ENCODE measurements at places on chromosomes 13 and 19.

DNA sequence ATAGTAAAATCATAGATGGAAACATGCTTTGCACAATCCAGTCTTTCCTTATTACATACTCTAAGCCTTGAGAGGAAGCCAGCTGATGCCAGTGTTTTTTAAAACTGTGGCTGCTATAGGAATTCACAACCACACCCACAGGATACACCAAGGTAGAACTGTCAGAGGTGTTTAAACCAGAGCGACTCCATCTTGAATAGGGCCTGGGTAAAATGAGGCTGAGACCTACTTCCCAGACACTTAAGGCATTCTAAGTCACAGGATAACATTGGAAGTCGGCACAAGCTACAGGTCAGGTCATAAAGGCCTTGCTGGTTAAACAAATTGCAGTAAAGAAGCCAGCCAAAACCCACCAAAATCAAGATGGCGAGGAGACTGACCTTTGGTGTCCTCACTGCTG is 1.7 kb downstream of the SCGB2B2 start:
- DNase-seq = no peak

GRCh38 chr19:12994701-12995595 is at the start of gene NFIX:
TSS of gene NFIX (plus strand) at chr19:12995475. CDS start at chr19:12995838, 363 bp downstream.
- no peak for DNase-seq

GRCh38 chr19:1252821-1253513 is 4.6 kb downstream of the MIDN start:
- peak; percentile 92 for DNase-seq

- DNase-seq = peak; percentile 71
Measured at GRCh38 chr19:6736169-6736916, 1.0 kb downstream of the GPR108 start.

DNA sequence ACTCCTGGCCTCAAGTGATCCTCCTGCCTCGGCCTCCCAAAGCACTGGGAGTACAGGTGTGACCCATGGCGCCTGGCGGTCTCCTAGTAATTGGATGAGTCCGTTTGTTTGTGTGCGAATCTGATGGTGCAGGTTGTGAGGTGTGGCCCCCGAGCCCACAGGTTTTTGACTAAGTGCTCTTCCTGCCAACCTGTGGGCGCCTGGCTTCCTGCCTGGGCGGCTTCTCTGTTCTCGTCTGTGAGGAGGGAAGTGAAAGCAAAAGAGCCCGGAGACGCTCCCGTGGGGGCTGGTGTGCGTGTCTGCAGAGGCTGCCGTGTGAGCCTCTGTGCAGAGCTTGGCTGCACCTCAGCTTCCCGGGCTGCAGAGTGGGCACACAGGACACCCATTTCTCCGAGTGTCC is 10.0 kb downstream of the ARHGAP45 start:
- no peak for DNase-seq

- no peak for DNase-seq
Measured at GRCh38 chr19:48418317-48419064, 25.0 kb downstream of the GRIN2D start.

GRCh38 chr13:41370736-41371135 is 59.7 kb downstream of the NAA16 start:
- no peak for DNase-seq

- DNase-seq = no peak
Measured at GRCh38 chr13:34006011-34006410, 188.1 kb downstream of the RFC3 start.

GRCh38 chr19:12596927-12597548 is 13.6 kb downstream of the ZNF490 start:
- DNase-seq = peak; percentile 66

- no peak for DNase-seq
Measured at GRCh38 chr13:72530471-72530870, 197.0 kb downstream of the MZT1 start.

DNA sequence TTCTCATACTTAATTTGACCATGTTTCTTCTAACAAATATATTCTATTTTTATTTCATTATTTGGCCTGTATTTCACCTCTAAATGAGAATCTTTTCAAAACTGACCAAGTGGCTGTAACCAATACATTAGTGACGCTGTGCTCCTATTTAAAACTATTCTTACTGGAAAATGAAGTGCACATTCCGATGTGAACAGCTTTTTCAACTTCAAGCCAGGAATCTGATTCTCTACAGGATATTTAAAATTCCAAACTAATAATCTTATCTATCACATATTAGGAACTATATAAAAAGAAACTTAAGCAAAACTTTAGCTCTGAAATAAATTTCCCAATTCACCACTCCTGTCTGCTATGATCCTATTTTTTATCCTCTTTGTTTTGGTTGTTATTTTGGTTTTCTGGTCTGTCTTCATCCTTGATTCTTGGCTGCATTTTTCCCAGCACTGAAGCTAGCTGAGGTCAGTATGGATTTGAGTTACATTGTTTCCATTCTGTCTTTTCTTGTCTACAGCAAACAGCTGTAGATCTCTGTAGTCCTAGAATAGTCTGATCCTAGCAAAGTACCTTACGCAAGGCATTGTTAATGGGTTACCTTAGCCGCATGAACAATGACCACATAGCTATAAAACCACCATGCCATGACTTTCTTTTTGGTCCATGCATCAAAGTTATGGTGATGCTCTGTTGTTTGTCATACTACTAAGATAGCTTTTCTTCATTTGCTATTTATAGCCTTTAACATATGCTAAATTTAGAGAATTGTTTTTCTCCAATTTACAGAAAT is 748.6 kb upstream of the SPRY2 start:
- DNase-seq = no peak

DNA sequence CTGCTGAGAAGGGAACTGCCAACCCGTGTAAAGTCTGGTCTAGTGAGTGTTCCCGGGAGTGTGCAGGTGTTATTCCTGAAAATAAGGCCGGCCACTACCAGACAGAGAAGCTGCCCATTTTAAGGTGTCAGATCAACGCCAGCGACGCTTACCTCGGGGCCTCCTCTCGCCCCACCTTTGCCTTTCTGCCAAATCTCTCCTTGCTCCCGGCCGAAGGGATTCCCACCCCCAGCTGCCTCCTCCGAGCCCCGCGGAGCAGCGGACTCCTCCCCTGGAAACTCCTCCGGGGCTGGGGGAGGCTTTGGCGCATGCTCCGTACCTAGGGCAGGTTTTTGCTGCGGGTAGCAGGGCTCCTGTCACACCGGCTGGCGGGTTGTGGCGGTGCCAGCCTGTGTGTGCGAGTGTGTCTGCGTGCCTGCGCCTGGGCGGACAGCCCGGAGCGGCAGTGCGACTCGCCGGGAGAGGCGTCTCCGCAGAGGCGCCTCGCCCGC is at the start of gene HS6ST3:
TSS of gene HS6ST3 (plus strand) at position 359 of the 491 bp plus-strand sequence.
- DNase-seq = no peak

- no peak for DNase-seq
Measured at GRCh38 chr19:18227781-18228271, 1.6 kb upstream of the PDE4C start.

- no peak for DNase-seq
Measured at GRCh38 chr19:5798244-5798643, 6.6 kb upstream of the NRTN start.

GRCh38 chr13:78655906-78656305 is 3.0 kb downstream of the OBI1 start:
- DNase-seq = no peak

DNA sequence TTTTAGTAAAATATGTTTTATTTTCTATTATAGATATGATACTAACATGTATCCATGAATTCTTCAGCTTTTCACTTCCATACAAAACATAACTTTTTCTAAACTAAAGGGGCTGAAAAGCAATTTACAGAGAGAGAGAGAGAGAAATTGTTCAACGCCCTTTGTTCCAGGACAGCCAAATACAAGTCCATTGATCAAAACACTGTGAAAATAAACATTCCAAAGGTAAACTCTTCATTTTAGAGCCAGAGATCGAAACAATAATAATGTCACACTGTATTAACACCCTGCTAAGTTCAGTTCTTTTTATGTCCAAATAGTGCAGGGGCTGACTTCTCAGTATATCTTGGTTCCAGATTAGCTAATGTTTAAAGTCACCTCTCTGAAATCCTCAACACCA is 516.2 kb upstream of the ATXN8OS start:
- DNase-seq = no peak

DNA sequence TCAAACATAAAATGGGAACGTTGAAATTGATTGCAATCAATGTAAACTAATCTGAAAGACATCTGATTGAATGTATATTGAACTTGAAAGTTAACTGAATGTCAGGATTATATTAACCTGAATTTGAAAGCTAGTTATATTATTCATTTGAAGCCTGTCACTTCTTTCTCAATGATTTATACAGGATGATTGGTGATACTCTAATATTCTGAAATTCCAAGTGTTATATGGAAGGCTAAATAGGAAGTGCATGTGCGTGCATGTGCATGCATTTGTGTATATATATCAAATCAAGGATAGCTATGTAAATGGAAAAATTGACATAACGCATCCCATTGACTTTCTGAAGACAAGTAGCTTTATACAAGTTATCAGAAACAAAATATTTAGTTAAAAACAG is 143.3 kb downstream of the LMO7 start:
- no peak for DNase-seq
